RWPE1 (cell line): ENCODE measurements at places on chromosomes 7 and 10.

DNA sequence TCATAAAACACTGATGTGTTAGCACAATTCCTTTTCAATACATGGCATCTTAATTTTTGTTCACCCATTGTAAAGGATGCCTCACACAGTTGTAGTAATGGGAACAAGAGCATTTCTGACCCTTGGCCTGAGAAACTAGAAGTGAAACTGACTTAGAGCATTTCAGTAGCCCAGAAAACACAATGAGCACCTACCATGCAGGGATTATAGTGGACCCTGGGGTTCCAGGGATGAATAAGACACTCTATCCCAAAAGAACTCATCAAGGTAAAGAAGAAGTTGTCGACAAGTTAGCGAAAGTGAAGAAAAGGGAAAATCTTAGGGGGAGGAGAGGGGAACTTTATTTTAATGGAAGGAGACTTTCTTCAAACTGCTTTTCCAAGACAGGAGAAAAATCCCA is 125.6 kb downstream of the NT5C2 start:
- no peak for DNase-seq

DNA sequence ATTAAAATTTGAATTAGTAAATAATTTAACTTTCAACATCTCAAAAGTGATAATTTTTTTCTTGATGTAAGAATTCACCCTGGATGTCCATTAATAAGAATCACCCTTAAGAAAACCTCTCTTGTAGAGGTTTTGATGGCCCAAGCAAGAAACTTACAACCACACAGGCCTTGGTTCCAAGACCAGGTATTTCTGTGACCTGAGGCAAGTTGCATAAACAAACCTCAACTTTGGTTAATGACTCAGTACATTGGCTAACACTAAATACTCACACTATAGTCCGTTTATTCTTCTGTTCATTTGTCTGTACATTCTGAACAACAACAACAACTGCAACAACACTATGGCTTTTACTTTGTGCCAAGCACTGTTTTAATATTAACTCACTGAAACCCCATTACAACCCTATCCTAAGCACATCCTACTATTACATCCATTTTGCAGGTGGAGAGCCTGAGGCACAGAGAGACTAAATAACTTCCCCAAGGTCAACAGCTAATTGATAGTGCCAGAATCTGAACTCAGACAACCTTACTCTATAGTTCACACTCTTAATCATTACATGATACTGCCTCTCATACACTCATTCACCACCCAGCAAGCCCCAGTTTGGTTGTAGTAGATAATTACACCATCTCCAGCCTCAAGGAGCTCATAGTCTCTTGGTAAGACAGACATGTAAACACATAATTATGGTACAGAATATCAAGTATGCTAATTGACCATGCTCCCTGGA is 6.6 kb downstream of the ANK3 start:
- peak; percentile 64 for DNase-seq

- no peak for DNase-seq
Observed at GRCh38 chr10:125159486-125159931, 854 bp downstream of the CTBP2 start.

DNA sequence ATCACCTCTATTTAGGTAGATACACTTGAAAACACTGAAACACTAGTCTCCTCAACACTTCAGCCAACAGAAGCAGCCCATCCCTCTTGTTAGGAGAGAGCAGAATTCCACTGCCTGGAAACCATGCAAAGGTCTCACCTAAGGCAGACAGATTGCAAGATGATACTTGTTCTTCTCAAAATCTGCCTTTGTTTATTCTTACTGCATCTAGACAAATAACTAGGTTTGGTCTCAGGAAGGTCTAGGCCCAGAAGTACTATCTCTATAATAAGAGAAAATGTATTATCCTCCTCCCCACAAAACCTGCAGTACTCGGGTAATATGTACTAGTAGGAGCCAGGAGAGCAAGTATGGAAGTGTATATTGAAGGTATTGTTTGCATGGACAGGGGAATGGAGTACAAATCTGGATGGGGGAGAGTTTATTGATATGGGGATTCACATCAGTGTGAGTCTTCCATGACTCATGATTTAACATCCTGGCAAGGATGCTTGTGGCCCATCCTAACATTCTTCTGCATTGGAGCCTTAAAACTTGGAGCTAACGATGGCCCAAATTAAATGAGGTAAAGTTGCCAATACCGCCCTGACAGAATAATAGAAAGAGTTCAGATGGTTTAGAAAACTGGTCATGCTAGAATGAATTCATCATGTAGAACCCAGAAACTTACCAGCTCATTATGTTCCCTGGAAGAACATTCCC is 109.2 kb downstream of the EPC1 start:
- peak; percentile 79 for DNase-seq

DNA sequence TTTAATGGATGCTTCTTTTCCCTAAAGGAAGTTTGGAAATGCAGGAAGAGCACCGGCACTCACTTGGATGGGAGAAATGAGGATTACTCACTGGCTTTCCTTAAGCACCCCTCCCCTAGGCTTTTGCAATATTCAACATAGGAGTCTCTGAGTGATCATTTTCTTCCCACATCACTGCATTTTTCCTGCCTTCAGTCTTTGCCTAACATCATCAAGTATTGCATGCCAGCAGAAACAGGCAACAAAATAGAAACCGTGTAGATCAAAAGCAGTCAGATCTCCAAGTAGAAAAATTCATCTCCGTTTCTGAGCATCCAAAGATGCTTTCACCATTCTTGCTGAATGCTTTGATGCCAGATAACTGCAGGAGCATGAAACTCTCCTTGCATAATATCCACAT is 119.9 kb downstream of the ADCYAP1R1 start:
- DNase-seq: no peak

DNA sequence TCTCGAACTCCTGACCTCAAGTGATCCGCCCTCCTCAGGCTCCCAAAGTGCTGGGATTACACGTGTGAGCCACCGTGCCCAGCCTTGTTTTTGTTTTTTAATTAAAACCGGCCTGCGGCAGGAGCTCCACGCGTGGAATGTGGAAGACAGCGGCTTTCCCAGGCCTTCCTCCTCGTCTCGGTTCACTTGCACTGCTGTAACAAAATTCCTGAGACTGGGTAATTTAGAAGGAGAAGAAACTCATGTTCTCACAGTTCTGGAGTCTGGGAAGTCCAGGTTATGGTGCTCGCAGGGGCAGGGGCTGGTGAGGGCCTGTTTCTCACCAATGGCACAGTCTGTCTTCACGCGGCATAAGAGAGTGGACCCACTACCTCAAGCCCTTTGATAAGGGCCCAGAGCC is 14.4 kb upstream of the CRYGN start:
- DNase-seq: no peak

- no peak for DNase-seq
Observed at GRCh38 chr7:158424011-158424410, 163.6 kb downstream of the PTPRN2 start.

DNA sequence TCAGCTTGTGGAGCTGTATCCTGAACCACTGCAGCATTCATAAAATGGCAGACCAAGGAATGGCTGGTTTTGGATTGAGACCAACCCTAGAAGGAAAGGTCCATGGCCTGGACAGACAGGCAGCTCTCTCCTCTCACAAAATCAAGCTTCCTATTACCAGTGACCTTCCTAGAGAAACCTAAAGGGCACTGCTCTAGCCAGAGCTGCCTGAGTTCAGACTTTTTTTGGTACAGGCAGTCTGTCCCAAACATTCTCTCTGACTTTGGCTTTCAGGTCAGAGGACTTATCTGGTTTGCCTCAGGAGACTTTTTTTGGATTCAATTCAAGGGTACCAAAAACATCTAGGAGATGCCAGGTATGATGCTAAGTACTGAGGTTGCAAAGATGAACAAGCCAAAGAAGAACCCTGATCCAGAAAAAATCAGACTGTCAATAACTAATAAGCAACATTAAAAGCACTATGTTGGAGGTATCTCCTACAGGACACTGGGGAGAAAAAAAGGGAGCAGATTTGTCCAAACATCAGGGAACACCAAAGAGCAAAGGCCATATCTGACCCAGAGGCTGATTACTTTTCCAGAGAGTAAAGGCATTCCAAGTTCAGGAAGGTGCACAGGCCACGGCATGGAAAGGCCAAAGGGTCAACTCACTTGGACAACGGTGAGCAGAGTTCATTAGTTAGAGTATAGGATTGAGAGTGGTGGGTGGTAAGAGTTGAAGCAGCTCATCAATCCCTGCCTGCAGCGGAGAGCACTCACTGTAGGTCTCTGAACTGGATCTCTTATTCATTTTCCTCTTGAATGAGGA is 169.0 kb downstream of the CPEB3 start:
- DNase-seq: no peak

- no peak for DNase-seq
Observed at GRCh38 chr7:17422966-17423365, 124.5 kb downstream of the AHR start.
